Ascending aorta (tissue), 2 donors: ENCODE measurements at places on chromosomes 11 and 22.

DNA sequence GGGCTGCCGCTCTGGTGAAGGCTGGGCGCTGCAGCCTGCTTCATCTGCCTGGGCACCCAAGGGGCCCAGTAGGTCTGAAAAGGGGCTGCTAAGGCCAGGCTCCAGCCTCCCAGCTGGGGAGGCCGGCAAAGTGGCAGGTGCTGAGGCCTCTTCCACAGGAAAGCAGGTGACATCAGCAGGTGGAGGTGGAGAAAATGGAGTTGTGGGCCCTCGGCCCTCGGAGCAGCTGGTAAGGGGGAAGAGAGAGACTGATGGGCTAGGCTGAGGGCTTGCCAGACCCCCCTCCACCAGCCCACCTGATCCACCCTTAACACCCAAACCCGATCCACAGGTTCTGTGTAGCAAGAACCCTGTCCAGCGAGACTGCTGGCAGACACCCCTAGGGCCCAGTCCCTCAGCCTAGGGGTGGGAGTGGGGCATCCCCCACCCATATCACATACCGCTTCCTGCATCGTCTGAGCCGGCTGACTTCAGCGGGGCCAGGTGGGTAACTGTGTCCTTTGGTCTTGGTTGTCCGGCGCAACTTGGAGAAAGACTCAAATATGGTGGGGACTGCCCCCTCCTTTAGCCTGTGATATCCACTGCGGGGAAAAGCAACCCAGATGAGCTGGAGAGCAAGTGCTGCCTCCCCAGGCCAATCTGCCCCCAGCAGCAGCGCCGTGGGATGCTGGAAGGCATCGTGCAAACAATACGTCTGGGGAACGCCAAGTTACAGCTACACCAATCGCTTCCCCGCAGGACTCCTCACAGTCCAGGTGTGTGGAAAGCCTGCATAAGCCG is 1.5 kb downstream of the THAP7 start:
- DNase-seq: no peak

DNA sequence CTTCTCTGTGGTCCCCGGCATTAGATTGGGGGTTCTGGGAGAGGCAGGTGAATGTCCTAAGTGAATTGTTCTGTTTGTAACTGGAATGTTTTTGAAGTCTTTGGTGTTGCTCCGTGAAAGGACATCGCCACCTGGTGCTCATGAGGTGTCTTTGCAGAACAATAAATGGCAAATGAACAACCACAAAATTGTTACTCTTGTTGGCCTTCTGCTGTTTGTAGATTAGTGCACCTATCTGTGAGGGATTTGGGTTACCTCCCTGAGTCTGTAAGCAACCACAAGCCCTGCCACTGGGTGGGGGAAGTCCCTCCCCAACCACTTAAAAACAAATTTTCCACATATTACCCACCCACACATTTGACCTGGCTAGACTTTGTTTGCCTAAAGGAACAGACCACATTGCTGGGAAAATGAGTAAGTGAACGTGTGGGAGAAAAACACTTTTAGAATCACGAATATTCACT is 4.7 kb downstream of the MPEG1 start:
- DNase-seq: no peak

DNA sequence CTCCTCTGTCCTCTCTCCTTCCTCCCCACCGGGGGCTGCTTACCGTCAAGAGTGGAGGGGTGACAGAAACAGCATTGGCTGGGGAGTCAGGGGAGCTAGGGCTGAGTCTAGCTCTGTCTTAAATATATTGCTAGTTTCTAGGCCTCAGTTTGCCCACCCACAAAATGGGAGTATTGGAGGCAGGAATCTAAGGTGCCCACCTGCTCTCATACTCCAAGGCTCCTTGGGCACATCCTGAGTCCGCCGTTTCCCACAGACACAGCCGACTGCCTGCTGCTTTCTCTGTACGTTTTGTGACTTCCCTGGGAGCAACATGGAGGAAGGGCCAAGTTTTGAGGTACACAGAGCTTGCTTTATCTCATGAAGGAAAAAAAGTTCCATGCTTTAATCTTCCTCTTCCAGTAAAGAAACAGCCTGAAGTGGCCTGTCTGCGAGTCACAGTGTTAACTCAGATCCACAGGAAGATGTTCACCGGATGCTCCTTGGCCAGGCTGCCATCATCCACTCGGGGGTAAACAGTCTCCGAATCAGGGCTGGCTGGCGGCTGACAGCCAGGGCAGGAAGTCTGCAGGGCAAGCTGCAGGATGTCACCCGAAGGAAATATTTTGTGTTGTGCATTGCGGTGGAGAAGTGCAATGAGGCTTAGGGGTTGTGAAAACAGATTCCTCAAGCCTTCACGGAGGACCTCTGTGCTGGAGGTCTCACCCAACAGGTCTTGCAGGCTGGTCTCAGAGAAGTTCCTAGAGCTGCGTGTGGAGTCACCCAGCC is 11.0 kb upstream of the CERK start:
- no peak for DNase-seq

GRCh38 chr22:39173787-39174497 is 21.5 kb upstream of the CBX7 start:
- DNase-seq: no peak

GRCh38 chr11:91850533-91851275 is 373.9 kb upstream of the FAT3 start:
- no peak for DNase-seq

- no peak for DNase-seq
Measured at GRCh38 chr11:72972496-72973128, 158.4 kb downstream of the ATG16L2 start.

DNA sequence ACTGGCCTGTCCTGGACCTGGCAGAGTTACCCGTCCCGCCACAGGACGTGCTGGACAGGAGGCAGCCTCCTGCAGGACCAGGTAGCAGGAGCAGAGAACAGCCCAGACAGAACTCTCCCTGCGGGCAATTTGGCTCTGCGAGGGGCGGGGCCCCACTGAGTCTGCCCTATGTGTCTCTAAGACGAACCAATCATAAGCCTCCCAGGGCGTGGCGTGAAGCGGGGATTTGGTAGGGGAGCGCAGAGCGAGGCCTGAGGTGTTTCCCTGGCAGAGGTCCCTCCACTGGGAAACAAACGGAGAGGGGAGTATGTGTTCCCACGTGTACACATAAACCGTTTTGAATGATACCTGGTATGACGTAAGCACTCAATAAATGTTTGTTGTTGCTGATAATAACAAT is 7.4 kb downstream of the CD82 start:
- DNase-seq: no peak
